ENCODE measurements at places on chromosomes 16 and 17.

DNA sequence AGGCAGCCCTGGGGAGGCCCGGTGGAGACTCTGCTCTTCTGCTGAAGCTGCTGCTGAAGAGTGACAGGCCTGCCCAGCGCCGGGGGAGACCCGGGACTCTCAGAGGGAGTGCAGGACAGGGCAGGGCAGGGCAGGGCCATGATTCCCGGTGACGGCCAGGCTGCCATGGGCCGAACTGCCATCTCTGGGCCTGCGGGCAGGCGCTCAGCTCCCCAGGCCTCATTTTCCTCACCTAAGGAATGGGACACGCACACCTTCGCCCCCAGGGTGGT, 22.6 kb upstream of the SSTR5 start:
- no peak for DNase-seq

DNA sequence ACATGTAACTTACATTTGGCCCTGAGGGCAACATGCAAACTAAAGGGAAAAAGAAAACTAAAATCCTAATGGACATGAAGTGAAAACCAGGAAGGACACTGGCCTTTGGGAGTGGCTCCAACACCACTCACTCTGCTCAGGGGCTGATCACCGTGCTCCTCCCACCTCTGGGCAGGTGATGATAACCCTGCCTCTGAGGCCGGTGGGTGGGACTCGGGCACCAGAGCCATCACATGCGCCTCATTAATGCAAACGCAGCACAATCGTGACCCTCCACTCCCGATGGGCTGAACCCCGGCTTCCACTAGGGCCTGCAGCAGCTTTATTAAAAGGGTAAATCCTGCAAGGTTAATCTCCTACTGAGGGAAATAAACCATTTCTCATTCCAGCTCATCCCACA, 4.7 kb downstream of the KLHDC4 start:
- DNase-seq: no peak

DNA sequence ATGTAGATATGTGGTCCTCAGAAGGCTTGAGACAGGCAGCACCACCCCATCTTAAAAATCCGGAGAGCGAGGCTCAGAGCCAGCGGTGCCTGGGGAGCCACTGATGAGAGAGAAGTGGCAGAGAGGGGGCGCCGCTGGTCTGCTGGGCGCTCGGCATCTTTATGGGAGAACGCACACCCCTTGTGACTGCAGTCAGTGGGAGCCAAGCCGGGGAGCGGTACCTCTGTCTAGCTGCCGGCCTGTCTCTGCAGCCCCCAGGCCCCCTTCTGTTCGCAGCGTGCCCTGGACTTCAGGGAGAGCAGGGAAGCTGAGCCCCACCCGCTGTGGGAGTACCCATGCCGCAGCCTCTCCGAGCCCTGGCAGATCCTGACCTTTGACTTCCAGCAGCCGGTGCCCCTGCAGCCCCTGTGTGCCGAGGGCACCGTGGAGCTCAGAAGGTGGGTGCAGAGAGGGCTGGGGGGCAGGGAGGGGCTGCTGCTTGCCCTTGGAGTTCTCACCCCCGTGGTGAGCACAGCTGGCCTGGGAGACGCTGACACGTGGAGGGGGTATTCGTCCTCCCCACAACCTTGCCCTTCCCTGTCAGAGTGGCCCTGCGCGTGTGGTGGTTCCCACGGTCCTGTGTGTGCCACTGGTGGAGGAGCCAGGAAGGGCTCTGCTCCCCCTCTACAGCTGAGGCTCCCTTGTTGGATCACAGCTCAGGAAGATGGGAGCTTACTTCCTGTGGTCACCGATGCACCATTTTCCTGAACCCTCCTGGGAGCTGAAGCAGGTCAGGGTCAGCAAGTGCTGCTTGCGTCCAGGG, 44.8 kb downstream of the PRMT7 start:
- no peak for DNase-seq

DNA sequence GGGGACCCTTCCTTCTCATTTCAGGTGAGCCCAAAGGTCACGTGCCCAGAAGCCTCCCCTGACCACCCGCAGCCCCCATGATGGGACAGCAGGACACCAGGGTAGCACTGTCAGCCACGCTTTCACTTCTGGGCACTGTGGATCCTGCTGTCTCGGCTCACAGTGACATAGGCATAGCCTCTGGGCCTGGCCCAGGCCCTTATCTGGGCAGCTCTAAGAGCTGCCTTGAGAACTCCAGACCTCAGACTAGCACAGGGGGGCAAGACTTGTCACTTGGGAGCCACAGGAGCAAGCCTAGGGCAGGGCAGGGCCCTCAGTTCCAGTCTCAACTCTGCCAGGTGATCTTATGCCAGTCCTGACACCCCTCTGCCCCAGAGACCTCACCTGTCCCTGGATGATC, 4.7 kb downstream of the NATD1 start:
- DNase-seq: no peak

- no peak for DNase-seq
Measured at GRCh38 chr17:38789185-38789584, 10.2 kb downstream of the PIP4K2B start.

GRCh38 chr16:64679976-64680690, 441.7 kb downstream of the CDH11 start:
- no peak for DNase-seq

DNA sequence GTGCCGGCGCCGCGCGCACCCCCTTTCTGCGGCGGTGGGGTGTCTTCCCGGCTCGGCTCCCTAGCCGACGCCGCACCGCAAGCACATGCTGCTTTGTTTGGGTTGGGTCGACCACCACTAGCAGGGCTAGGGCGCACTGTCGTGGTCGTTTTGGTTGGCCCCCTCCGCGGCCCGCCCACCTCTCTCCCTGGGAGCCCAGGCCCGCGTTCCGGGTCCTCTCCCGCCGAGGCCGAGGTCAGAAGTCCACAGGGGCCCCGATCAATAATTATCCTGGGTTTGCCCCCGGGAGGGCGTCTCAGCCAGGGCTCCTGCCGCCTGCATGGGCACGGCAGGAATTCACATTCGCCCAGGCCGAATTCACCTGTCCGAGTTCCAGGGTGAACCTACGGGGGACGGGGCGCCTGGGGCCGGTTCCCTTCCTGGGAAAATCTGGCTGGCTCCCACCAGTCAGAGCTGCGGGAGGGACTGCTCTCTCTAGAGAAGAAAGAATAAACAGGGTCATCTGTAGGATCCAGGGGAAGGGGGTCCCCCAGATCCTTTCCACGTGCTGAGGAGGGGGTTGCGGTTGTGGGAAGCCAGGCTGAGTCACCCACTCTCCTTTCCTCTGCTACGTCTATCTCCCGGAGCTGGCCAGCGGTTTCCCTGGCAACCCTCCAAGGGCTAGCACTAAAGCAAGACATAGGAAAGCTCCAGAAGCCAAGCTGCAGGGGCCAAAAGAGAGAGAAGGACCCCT, 584 bp upstream of the STAT5B start:
- peak; percentile 87 for DNase-seq

DNA sequence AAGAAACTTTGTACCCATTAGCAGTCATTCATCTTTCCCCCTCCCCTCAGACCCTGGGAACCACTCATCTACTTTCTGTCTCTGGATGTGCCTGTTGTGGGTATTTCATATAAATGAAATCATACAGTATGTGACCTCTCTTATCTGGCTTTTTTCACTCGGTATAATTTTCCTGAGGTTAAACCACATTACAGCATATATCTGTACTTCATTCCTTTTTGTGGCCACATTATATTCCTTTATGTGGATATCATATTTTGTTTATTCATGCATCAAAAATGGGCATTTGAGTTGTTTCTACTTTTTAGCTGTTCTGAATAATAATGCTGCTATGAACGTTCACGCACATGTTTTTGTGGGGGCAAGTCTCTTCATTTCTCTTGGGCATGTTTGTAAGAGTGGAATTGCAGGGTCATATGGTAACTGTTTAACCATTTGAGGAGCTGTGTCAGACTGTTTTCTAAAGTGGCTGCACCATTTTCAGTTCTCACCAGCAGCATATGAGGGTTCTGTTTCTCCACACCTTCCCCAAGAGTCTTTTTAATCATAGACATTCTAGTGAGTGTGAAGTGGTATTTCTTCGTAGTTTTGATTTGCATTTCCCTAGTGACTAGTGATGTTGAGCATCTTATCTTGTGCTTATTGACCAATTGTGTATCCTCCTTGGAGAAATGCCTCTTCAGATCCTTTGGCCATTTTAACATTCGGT, 3.8 kb downstream of the SNX29 start:
- no peak for DNase-seq

DNA sequence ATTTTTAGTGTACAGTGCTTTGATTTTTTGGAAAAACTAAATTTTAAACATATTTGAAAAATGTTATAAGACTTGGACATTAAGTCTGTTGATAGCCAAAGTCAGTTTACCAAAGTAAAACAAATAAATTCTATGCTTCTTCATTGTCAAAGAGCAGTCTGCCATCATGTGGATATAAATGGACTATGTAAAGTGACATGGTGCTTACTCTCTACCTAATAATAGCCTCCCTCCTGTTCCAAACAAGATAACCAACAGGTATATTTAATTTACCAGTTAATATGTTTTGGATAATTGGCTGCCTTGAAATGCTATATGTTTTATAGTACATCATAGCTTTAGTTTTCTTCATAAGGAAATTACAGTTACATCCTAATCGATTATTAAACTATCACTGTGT, 15.9 kb downstream of the TAF15 start:
- no peak for DNase-seq

DNA sequence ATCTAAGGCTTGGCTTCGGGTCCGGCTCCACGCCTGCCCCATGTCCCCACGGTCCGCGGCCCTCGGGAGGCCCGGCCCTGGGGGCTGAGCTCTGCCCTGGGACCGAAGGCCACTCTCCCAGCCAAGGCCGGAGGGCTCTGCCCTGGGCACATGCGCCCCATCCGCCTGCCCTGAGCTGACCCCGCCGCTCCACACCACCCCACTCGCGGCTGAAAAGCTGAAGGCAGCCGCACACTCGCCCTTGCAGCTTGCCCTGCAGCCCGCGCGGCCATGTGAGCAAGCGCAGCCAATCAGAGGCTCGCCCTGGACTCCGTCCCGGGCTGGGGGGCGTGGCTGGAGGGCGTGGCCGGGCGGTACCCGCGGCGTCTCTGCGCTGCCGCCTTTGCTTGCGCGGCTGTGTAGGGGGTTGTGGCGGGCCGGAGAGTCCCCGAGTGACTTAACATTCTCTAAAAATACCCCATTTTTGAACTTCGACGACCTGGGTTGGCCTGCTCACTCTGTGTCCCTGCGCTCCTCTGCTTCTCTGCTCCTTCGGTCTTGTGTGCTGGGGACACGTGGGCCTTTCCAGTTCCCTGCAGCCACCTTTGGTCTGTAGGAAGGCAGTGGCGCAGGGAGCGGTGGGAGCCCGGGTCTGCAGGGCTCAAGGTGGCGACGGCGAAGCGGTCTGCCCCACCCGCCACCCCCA, 8.8 kb upstream of the MAP2K3 start:
- peak; percentile 98 for DNase-seq

DNA sequence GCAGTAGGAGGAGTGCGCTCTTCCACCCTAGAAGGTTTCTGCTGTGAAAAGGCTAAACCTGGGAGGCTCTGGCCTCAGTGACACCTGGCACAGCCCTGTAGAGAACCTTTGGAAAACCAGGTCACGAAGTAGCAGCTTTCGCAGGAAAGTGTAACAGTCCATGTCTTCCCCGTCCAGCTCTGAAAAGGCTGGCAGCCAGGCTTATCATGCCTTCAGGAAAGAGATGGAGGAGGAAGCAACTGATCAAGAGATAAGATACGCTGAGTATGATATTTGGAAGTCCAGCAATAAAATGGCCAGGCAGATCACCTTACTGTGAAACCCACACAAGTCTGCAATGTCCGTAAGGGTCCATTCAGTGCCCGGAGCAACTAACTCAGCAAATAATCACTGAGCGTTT, 22.3 kb downstream of the TUBD1 start:
- DNase-seq: peak; percentile 21

- no peak for DNase-seq
Measured at GRCh38 chr17:81564778-81565177, 12.6 kb upstream of the FAAP100 start.

DNA sequence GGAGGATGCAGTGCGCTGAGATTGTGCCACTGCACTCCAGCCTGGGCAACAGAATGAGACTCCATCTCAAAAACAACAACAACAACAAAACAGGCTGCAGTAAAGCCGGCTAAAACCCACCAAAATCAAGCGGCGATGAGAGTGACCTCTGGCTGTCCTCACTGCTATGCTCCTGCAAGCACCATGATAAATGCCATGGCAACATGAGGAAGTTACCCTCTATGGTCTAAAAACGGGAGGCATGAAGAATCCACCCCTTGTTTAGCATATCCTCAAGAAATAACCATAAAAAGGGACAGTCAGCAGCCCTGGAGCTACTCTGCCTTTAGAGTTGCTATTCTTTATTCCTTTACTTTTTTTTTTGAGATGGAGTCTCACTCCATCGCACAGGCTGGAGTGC, 8.4 kb upstream of the LGALS3BP start:
- DNase-seq: no peak

- DNase-seq: peak; percentile 87
Measured at GRCh38 chr16:29784901-29785500, 5.5 kb upstream of the KIF22 start.

- no peak for DNase-seq
Measured at GRCh38 chr16:82715160-82715559, 88.4 kb downstream of the CDH13 start.

GRCh38 chr17:66789961-66790437, 44.9 kb upstream of the CACNG5 start:
- DNase-seq: no peak

DNA sequence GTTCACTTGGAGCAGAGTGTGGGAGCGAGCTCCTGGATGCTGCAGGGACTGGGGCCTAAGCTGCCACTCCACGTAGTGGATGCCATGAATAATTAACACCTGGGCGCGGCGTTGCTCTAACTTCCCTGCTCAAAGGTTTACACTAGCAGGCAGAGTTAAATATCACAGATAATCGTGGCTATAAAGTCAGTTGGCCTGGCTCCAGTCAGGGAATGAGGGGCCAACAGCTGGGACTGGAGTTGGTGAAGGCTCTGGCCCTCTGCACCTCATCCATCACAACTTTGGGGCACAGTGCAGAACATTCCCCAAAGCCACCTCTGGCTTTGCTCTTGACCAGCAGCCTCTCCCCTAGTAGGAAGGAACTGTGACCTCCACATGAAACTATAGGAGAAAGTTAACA, 10.9 kb downstream of the HOXB4 start:
- DNase-seq: no peak

DNA sequence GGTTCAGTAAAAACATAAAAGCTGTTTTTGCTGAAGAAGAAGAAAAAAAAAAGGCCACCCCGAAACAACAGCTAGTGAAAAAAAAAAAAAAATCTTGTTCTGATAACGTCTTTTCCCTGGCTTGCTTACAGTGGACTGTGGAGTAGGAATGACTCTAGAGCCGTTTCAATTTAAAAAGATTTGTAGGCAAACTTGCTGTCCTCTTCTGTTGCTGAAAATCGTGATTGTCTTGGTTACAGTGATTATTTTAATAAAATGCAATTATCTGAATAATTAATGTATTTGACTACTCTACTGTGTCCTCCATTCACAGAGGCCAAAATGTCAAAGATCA, 190.6 kb upstream of the TBX2 start:
- DNase-seq: no peak

- DNase-seq: no peak
Measured at GRCh38 chr16:22859925-22860324, 46.0 kb downstream of the HS3ST2 start.

- DNase-seq: peak; percentile 80
Measured at GRCh38 chr17:48804936-48805411, 12.1 kb downstream of the TTLL6 start.
